ENCODE measurements at places on chromosomes 16 and 17. TPM values are rescaled to one million over a fixed set of nuclear protein-coding genes. Genes with fewer than 3 reads are reported as not detected.

Gene KRT15
- polyA plus RNA-seq, result not detected

Gene ARHGDIG
- polyA plus RNA-seq, result 2.6 TPM

Gene PTGES3L
- polyA plus RNA-seq, result not detected

Gene OR3A3
- polyA plus RNA-seq, result not detected

Gene MMP2
- polyA plus RNA-seq, result 1.8 TPM

Gene HBA2
- 48.0 TPM for polyA plus RNA-seq

Gene KRTAP1-1
- polyA plus RNA-seq, result not detected

Gene TP53TG3C
- not detected for polyA plus RNA-seq

Gene RGS11
- 2.8 TPM for polyA plus RNA-seq

Gene CTF1
- polyA plus RNA-seq, result 0.15 TPM

Gene SLFN14
- not detected for polyA plus RNA-seq

Gene GAN
- polyA plus RNA-seq, result 6.4 TPM

Gene DNAH9
- 18.5 TPM for polyA plus RNA-seq

Gene NOS2
- polyA plus RNA-seq, result not detected

Data from Purkinje cell (primary cell).